ENCODE measurements at places on chromosomes 3 and 15.

DNA sequence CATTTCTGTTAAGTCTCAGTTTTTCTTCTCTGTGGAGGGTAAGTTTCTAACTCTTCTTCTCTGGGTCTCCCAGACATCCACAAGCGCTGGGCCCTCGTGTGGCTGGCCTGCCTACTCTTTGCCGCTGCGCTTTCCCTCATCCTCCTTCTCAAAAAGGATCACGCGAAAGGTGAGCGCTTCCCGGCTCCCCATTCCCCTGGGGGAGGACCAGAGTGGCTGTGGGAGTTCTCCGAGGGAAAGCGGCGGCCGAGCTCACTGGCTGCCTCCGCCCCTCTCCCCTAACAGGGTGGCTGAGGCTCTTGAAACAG lies 1.1 kb upstream of the CRELD1 start:
- DNase-seq, result no peak

GRCh38 chr3:13046569-13047274 lies 26.5 kb downstream of the IQSEC1 start:
- no peak for DNase-seq

DNA sequence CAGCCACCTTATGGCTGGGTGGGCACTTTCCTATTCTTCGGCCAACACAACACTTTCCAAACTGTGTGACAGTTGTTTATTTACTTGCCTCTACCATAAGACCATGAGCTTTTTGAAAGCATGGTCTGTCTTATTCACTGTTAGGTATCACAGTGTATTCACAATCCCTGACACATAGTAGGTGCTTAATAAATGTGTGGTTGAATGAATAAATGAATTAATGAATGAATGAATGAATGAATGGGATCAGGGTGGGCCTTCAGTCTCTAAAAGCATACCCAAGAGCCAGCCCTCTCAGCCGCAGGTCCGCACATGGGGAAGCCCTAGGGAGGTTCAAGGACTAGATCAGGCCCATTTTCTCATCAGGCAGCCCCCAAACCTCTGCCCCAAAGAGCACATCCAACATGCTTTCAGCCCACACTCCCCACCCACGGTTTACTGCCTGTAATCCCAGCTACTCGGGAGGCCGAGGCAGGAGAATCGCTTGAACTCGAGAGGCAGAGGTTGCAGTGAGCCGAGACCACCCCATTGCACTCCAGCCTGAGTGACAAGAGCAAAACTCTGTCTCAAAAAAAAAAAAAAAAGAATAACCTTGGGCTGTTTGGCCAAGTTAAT lies 95.9 kb downstream of the LIPC start:
- no peak for DNase-seq

GRCh38 chr3:99110401-99110800 lies 208.9 kb upstream of the DCBLD2 start:
- DNase-seq, result no peak

DNA sequence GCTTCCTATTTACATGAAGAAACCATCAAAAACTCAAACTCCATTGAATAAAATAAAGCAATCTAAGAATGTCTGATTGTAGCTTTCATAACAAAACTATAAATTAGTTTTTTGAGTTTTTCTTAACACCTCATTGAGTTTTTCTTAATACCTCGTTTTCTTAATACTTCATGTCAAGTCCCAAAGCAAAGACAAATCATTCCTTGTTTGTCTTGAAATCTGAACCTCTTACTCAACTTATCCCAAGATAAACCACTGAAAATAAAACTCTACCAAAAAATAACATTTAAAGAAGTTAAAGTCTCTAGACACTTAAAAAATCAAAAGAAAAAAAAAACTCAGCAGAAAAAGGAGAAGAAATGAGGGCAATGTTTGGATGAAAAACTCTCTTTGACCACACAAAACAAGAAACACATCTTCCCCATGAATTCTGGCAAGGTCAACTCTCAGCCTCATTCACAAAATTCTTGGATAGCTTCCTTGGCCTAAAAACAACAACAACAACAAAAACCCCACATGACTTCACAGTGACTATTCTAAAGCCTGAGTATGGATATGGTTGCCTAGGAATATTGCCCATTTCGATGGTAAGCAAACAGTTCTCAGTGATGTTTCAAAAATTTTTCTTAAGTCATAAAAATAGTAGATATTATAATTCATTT lies 38.2 kb downstream of the TMCC1 start:
- DNase-seq, result no peak

DNA sequence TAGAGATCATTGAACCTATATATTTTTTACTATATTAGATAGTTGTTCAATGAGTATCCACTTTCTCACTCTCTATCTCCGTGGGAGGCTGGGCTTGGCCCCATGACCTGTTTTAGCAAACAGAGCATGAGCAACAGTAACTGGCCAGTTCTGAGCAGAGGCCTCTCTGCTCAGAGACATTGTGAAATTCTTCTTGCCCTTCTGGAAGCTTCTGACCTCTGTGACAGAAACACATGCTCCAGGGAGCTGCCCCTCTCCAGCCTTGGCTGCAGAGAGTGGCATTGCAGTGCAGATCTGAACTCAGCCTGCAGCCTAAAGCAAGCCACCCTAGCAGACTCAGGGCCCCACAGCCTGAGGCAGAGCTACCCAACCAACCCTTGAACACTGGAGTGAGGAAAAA lies 20.5 kb downstream of the FAM240A start:
- DNase-seq, result peak; percentile 57

- DNase-seq, result peak; percentile 24
Measured at GRCh38 chr15:74302821-74303359, 64.6 kb downstream of the CYP11A1 start.

GRCh38 chr3:28114893-28115292 lies 126.5 kb upstream of the CMC1 start:
- no peak for DNase-seq

- DNase-seq, result peak; percentile 65
Measured at GRCh38 chr3:183540501-183541234, 14.8 kb downstream of the KLHL6 start.

DNA sequence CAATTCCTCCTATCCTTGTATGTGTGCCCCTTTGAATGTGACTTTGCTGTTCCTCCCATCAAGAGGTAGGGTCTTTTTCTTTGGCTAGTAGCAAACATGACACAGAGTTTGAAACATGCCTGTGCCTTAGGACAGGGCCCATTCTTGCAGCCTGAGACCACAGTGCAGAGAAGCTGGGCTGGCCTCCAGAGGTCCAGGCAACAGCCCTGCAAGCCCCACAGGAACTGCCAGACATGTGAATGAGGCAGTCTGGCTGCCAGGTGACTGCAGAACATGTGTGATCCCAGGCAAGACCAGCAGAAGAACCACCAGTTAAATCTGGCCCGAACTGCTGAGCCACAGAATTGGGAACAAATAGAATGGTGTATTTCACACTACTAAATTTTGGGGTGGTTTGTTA lies 1.2 kb upstream of the HGD start:
- DNase-seq, result no peak

GRCh38 chr3:25503898-25504301 lies 75.8 kb downstream of the RARB start:
- no peak for DNase-seq

- DNase-seq, result no peak
Measured at GRCh38 chr3:126679831-126680666, 24.0 kb upstream of the CHCHD6 start.

GRCh38 chr3:45640091-45640507 lies 45.5 kb downstream of the LIMD1 start:
- peak; percentile 60 for DNase-seq

GRCh38 chr3:191762323-191762960 lies 301.5 kb downstream of the PYDC2 start:
- no peak for DNase-seq

- peak; percentile 90 for DNase-seq
Measured at GRCh38 chr15:41811432-41812195, 16.3 kb upstream of the JMJD7 start.

DNA sequence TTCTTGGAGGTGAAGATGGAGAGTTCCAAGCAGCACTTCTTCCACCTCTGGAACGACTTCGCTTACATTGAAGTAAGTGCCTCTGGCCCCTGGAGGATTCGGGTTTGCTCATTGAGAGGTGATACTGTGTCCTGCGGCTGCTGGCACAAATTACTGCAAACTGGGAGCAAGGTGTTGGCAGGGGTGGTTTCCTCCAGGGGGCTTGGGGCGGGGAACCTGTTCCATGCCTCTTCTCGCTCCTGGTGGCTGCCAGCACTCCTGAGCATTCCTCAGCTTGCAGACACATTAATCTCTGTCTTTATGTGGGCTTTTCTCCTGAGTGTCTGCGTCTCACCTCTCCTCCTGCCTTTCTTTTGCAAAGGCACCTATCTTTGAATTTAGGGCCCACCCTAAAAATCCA lies 47.4 kb downstream of the MESD start:
- no peak for DNase-seq

DNA sequence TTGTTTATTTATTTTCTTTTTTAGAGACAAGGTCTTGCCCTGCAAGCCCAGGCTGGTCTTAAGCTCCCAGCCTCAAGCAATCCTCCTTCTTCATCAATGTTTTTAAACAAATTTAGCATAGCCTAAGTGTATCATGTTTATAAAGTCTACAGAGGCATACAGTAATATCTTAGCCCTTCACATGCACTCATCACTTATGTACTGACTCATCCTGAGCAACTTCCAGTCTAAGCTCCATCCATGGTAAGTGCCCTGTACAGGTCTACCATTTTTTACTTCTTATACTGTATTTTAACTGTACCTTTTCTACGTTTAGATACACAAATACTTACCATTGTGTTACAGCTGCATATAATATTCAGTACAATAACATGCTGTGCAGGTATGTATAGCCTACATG lies 860.0 kb downstream of the FHIT start:
- DNase-seq, result no peak

DNA sequence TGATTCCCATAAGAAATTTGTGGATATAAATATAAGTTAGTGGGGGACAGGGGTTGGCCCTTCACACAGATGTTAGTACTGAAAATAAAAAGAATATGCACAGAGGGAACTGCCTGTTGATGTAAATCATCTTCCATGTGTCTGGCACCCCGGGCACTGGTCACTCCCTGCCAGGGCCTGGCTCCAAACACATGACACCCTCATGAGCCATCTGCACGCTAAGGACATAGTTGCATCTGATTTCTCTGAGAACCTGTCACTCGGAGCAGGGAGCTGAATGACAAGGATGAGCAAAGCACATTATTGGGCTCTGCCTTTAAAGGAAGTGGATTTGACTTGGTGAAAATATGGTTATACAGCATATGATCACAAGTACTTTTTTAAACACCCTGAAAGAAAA lies 66.2 kb upstream of the TSC22D2 start:
- no peak for DNase-seq

DNA sequence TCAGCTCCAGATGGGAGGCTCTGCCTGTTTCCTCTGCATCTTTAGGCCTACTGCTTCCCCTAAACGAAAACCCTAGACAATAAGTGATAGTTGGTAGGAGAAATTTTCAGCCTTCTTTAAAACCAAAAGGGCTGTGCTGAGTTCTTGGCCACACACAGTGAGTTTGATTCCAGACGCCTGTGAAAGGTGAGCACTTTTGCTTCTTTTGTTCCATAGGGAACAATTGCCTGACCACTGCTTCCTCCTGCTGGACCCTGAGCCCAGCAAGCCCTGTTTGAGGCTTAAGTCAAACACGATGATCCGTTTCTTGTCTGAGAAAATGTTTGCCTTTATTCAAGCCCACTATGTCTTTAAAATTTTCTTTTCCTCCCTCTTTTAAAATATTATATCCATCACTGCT lies 493.9 kb downstream of the ZIC1 start:
- DNase-seq, result no peak

- no peak for DNase-seq
Measured at GRCh38 chr15:49621887-49622286, 1.0 kb downstream of the DTWD1 start.

GRCh38 chr3:58973796-58974195 lies 76.0 kb downstream of the CFAP20DC start:
- DNase-seq, result no peak

- DNase-seq, result no peak
Measured at GRCh38 chr15:80612118-80612823, 82.8 kb upstream of the ABHD17C start.

DNA sequence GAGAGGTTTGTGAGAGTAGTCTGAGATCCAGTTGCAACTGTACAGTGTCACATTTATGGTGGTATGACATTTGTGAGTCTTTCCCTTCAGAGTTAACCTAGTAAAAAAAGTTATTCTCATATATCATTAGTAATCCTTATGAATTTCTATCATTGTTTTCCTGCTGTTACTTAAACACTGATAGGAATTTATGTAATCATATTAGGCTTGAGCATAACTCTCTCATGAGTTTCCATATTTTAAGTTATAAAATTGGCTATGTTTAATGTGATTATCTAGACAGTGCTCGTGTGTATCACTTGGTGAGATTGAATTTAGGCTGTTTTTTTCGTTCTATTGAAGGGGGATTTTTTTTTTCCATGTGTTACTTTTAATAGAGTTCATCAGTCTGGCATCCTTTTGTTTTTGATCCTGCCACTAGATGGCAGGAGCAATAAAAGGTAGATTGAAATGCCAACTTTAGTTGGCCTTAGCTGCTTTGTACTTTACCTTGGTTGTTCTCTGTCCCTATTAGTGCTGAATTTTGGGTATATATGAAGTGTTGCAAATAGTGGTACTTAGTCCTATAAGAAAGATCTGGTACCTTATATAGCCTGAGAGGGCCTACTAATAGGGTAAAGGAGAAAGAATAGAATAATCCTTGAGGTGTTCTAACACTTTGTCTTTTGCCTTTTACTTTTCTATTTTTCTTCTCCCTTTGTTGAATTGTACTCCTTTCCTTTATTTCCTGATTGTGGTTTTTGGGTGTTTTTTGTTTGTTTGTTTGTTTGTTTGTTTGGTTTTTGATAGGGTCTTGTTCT lies 17.9 kb downstream of the STT3B start:
- peak; percentile 40 for DNase-seq

- DNase-seq, result peak; percentile 92
Measured at GRCh38 chr3:10164546-10165393, at the start of gene IRAK2. TSS of gene IRAK2 (plus strand) at chr3:10164919. CDS start at chr3:10164955, 36 bp downstream.

DNA sequence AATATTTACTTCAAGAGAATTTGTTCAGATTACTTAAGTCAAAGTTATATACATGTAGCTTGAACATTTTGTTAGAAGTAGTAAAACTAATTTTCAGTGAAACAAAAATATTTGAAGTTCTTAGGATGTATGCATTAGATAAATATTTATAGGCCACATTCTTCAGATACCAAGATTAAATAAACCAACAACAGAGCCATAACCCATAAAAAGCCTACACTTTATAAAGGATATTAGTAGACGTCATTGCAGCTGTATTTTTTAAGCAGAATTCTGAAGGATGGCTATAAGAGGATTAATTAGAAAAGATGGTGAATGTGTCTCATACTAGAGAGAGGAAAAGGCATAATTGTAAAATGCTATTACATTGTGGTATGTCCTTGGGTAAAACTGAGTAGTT lies 449.7 kb upstream of the ALCAM start:
- no peak for DNase-seq

All from suppressor macrophage treated with lipopolysaccharide for 1 hour (primary cell).